ENCODE measurements at places on chromosomes 7 and 10.

DNA sequence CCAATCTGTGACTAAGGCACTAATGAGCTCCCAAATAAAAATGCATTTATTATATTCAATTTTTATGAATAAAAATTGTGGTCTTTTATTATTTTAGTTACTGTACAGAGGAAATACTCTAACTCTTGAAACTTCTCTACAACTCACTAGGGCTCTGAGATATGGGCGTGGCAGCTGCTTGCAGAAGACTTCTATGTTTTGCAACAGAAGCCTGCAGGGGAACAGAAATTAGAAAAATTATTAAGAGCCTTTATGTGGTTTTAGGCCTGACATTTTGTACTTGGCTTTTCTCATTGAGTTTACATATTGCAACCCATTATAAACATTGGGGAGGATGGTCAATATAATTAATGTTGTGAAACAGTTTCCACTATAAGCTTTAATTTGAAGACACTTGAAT, 581.4 kb downstream of the TNS3 start:
- no peak for DNase-seq

DNA sequence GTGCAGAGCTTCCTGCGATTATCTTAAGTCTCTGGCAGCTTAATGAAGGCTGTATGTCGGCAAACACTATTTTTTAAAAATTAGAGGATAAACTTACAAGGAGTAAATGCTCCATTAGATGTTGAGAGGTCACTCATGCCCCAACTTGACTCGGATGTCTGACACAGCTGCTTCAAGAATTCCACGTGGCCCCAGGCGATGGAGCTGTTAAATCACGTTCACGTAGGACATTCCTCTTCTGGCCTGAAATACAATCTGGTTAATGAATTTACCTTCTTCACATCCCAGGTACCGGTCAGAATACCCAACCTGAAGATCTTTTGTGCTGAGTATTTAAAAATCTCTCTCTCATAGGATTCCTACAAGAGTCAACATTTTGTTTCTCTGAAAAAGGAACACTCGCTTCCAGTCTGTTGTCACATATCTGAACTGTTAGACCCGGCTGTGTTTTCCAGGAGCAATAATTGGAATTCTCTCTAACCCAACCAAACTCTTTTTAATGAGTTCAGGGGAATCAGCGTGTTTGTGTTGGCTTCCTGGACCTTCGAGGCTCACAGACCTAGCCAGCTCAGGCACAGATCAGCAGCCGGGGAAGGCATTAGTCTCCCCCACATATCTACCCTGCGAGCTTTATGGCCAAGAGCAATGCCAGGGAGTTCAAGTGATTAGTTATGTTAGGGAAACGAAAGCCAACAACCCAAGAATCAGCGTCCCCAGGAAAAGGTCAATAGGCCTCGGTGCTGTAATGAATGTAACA, 284.9 kb downstream of the FGFR2 start:
- DNase-seq: no peak

DNA sequence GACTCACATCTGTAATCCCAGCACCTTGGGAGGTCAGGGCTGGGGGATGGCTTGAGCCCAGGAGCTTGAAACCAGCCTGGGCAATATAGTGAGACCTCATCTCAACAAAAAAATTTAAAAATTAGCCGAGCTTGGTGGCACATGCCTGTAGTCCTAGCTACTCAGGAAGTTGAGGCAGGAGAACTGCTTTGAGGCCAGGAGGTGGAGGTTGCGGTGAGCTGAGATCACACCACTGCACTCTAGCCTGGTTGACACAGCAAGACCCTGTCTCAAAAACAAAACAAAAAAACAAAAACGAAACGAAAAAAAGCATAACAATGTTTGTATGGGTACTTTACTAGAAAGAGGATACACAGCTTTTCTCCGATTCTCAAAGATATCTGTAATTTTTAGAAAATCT, 31.8 kb downstream of the WNT16 start:
- DNase-seq: no peak

DNA sequence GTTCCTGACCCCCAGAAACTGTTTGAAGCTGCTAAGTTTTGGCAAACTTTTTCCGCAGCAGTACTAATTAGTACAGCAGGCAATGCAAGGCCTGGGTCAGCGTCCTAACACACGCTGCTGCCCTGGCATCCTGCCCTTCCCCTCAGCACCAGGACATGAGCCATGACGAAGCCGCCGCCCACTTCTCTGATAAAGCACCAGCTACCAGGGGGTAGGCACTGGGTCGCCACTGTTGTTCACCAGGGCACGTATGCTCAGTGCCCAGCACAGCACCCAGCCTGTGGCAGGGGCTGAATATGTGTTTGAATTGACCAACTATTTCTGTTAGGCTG, 59.5 kb downstream of the CHST15 start:
- no peak for DNase-seq

- no peak for DNase-seq
These were observed 34.9 kb upstream of the SH2B2 start for GRCh38 chr7:102251531-102252365.

- peak; percentile 68 for DNase-seq
These were observed 157.1 kb downstream of the PRKCQ start for GRCh38 chr10:6423004-6423403.

DNA sequence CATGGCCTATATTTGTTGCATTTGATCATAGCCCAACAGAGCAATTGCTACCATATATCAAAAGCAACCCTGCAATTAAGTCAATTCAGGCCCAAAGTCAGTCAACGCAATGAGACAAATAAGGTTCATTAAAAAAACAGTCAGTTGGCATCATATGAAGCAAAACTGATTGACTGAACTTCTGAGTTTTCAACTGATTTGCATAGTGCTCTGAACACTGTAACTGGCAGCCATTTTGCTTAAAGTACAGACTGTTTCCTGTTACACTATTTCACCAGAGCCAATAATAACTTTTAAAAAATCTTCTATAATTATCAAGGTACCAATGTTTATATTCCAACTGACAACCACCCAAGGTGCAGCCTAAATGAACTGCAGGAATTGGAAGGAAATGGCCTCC, 68.4 kb upstream of the RAPGEF5 start:
- no peak for DNase-seq

- no peak for DNase-seq
These were observed 19.5 kb downstream of the C10orf67 start for GRCh38 chr10:23325132-23325531.

- no peak for DNase-seq
These were observed 37.4 kb downstream of the KIAA1217 start for GRCh38 chr10:24246365-24246764.

- no peak for DNase-seq
These were observed 8.8 kb downstream of the STK17A start for GRCh38 chr7:43591558-43592180.

DNA sequence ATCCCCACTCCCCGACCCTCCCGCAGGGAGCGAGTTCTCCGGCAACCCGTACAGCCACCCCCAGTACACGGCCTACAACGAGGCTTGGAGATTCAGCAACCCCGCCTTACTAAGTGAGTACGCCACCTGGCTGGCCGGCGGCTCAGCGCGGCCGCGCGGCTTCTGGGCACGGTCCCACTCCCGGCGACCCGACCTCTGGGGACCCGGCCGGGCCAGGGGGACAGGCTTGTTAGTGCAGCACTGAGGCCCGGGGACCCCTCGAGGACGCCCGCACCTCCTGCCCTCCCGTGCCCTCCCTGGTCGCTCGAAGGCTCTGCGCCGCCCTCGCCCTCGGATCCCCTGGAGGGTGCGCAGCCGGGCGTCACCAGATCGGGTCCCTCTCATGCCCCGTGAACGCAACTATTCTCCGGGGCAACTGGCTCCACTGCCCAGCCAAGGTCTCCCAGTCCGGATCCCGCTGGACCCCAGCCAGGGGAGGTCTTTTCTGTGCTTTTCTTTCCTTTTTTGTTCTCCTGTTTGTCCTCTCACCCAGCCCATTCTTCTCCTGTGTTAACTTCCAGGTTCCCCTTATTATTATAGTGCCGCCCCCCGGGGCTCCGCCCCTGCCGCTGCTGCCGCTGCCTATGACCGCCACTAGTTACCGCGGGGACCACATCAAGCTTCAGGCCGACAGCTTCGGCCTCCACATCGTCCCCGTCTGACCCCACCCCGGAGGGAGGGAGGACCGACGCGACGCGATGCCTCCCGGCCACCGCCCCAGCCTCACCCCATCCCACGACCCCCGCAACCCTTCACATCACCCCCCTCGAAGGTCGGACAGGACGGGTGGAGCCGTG, 81.8 kb downstream of the PAX2 start:
- peak; percentile 33 for DNase-seq

DNA sequence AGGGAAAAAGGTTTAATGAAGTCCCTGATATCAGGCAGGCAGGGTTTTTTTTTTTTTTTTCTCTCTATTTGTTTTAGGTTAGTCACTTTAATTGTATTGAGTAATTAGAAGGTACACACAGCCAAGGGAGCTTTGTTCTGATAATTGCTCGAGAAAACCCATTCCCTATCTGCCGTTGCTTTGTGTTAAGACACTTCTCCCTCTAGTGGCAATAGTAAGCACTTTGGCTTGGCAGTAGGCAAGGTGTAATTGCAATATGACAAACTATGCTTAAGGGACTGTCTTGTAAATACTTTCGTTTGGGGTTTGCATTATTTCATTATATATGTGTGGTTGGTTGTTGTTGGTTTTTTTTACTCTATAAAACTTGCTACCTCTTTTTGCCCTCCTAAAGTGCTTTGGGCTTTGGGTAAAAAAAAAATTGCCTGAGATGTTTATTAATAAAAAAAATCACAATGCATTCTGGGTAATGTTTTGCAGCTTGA, 113.4 kb downstream of the BTRC start:
- peak; percentile 6 for DNase-seq

DNA sequence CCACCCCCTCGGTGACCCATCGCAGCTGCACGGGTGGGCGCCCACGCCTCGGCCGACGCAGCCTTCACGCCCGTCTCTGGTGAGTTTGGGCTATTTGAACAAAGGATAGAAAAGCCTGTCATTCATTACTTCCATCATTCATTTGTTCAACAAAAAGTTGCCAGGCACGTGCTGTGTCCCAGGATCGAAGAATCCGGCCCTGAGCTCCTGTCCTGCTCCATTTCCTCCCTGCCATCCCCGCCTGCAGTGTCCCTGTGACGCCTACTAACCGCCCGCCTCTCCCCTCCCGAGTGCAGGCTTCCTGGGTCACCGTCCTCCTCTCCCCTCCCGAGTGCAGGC, 340.1 kb downstream of the WDR37 start:
- DNase-seq: no peak

- no peak for DNase-seq
These were observed 54.7 kb downstream of the PWWP2B start for GRCh38 chr10:132451506-132452215.

DNA sequence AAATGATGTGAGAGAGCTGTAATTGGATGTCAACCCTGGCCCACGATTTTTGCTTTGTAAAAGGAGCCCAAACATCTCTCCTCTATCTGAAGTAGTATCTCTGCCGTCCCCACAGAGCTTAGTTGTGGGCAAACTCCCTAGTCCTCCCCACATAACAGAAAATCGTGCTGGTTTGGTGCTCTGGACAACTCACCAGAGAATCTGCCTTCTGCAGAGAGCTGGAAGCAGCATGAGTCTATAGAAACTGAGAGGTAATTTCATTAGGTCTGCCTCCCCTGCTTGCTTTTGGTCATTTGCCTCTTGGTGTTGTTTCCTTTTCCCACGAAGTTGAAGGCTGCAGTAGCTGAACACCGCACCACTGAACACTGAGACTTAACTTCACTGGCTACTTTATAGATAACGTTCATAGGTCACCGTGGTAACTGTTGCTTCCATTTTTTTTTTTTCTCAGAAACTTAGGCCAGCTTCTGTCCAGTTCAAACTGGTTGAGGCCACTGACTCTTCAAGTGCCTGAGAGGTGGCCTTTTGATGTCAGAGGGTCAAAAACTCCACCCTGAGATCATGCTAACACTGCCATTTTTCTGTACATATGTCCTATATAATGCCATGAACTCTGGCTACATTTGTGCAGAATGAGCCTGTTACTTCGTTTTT, 3.3 kb upstream of the CDCA7L start:
- no peak for DNase-seq

GRCh38 chr10:123062726-123063125, 53.9 kb downstream of the ACADSB start:
- no peak for DNase-seq

- DNase-seq: peak; percentile 35
These were observed 57.1 kb downstream of the AOC1 start for GRCh38 chr7:150909200-150909995.

DNA sequence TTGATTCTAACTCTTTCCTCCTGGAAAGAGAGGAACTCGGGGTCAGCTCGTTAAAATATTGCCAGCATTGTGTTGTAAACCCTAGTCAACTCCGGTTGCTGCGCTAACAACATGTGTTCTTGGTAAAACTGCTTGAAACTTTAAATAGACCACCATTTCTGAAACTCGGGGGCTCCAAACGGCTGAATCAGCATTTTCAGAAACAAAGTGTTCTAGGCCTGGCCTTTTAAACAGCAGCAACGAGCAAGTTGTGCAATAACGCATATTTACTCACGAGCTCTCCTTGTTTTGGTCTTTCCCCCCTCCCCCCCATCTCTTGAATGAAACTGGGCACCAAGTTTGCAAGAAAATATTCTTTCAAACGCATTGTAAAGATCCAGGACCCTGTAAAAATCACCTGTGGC, 9.2 kb upstream of the GRB10 start:
- no peak for DNase-seq

GRCh38 chr7:92303761-92304160, 58.0 kb downstream of the ANKIB1 start:
- DNase-seq: no peak

DNA sequence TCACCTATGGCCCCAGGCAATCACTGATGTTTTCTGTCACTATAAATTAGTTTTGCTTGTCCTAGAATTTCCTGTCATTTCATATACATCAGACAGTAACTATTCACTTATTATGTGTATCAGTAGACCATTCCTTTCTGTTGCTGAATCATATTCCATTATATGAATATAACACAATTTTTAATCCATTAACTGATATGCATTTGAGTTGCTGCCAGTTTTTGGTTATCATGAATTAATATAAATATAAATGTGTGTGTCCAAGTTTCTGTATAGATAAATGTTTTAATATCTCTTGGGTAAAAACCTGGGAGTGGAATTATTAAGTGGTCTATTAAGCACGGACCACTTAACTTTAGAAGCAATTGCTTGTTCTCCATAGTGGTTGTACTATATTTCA, 143.8 kb downstream of the ZNF438 start:
- DNase-seq: no peak

- DNase-seq: no peak
These were observed 182.3 kb upstream of the CDCA7L start for GRCh38 chr7:22127835-22128527.

Measured in activated naive CD8-positive, alpha-beta T cell treated with anti-CD3 and anti-CD28 coated beads, Interleukin-2, amount 50 U/mL, for 24 hours (primary cell).